ENCODE measurements at places on chromosomes 6 and 20. TPM values are rescaled to one million over a fixed set of nuclear protein-coding genes. Genes with fewer than 3 reads are reported as not detected.
A peak's percentile ranks its signal among the peaks of the same experiment; 100 is the strongest.

GRCh38 chr6:17442196-17442595 lies 48.8 kb downstream of the CAP2 start:
- no peak for DNase-seq

- no peak for DNase-seq
These were observed 122.1 kb downstream of the UST start for GRCh38 chr6:148868901-148869300.

DNA sequence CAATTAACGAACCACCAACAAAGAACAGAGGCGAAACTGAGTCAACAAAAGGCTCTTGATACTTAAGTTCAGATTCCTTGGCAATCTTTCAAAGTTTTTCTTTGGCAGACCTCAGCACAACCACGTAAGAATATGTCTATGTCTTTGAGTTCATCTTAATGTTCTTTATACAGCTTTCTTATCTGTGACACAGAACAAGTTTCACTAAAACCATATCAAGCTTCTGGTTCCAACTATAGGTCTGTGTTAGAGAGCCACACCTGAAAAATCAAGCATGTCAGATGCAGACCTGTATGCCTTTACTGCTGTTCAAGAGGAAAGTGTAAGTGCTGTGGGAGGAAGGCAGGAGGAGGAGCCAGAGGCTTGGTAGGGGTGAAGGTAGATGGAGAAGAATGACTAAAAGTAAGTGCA lies 271.3 kb downstream of the KHDC1L start:
- no peak for DNase-seq

GRCh38 chr20:44437497-44437896 lies 38.2 kb upstream of the TTPAL start:
- no peak for DNase-seq

GRCh38 chr20:44120676-44121425 lies 66.1 kb downstream of the JPH2 start:
- no peak for DNase-seq

GRCh38 chr6:88983532-88983931 lies 20.1 kb upstream of the RNGTT start:
- DNase-seq: peak; percentile 67

The MOCS1 gene
- 0.69 TPM for total RNA-seq
